ENCODE measurements at places on chromosomes 6 and 20.

GRCh38 chr6:113701552-113702254, 155.4 kb upstream of the MARCKS start:
- DNase-seq, result no peak

DNA sequence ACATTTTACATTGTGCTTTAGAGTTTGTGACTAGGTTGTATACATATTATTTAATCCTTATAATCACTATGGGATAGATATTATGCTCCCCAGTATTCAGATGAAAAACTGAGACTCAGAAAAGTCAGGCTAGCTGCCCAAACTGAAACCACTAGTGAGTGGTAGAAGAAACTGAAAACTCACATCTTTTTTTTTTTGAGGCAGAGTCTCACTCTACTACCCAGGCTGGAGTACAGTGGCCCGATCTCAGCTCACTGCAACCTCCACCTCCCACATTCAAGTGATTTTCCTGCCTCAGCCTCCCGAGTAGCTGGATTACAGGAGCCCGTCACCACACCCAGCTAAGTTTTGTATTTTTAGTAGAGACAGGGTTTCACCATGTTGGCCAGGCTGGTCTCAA, 22.2 kb downstream of the RNF24 start:
- no peak for DNase-seq

DNA sequence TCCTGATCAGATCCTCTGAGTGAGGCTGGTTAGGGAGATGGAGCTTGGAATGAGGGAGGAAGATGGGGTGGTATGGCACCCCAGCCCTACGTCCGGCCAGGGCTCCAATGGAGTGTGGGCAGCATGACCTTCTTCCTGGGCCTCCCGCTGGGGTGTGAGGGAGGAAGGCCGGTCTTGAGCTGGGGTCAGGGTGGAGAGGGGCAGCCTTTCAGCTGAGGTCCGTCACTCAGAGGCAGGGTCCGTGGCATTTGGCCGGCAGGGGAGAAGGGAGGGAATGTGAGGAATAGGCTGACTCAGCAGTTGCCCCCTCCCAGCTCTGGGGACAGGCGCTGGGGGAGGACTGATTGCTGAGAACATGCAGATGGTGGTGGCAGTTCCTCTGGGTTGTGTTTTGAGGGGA, 25.5 kb upstream of the VEGFA start:
- no peak for DNase-seq

- DNase-seq, result no peak
Measured at GRCh38 chr6:116564311-116564710, 7.0 kb upstream of the RWDD1 start.

DNA sequence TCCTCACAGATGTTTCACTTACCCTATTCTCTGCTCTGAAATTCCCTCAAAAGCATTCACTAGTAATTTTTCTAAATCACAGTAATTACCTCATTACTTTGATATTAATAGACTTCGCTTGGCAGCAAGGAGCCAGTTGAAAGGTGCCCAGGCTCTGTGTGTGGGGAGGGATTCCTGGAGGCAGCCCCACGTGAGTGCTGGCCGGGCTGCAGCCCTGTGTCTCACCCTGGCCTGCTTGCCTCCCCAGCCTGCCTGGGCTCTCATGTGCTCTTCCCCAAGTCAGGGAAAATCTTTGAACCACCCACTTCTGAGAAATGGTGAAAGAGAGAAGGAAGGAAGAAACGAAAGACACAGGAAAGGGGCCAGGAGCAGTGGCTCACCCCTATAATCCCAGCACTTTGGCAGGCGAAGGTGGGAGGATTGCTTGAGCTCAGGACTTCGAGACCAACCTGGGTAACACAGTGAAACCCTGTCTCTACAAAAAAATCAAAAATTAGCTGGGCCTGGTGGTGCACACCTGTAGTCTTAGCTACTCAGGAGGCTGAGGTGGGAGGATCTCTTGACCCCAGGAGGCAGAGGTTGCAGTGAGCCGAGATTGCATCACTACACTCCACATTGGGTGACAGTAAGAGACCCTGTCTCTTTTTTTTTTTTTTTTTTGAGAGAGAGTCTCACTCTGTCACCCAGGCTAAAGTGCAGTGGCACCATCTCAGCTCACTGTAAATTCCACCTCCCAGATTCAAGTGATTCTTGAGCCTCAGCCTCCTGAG, 20.0 kb upstream of the SNTA1 start:
- DNase-seq, result no peak

GRCh38 chr20:17590245-17590644, 20.4 kb downstream of the DSTN start:
- no peak for DNase-seq

DNA sequence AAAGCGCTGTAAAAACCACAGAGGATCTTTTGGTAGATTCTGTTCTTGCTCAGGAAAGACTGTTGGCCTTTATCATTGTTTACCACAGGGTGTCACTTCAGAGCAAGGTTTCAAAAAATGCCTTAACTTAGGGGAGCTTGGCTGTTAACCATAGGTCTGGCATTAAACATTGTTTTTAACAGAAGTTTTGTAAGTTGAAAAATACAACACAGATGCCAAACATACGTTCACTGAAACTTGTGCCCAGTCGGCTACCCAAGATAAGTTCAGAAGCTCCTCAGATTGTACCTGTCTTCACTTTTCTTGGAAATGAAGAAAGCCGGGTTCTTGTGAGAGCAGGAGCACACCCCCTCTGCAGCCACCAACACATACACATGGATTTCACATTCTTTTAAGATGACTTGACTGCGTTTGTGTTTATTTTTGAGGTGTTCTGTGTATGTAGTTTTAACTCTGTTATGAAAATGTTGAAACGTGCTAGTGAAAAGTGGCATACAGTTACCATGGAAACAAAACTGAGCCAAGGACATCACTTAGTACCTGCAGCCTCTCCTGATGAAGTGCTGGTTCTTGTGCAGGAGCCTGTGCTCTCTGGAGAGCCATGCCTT, 64.9 kb downstream of the SYCP2L start:
- DNase-seq, result no peak

DNA sequence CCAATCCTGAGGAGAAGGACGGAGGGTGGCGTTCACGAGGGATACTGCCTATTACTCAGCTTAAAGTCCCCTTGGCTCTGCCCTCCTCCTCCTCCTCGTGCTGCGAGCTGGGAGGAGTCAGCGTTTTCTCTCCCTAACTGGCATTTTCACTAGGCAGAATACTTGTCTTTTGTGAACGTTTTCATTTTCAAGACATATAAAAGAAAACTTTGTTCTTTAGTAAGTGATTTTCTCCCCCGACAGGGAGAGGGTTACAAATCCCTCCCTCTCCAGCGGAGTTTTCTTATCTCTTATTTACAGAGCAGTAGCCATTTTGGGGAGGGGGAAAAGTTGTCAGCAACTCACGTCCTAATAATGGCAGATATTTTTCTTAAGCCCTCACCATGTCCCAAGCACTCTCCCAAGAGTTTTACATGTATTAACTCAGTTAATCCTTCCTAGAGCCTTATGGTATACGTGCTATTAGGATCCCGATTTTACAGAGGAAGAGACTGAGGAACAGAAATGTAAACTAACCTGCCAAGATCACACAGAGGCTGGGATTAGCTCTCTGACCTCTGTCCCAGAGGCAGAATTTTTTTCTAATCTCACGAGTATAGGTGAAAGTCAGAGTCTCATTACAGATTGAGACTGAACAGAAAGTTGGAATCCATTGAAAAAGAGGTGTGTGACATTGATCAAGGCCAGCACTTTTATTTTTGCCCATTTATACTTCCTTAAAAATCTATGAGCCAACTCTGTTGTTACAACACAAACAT, 30.0 kb upstream of the ZNF217 start:
- no peak for DNase-seq

GRCh38 chr6:74057326-74057725, 361.3 kb downstream of the CD109 start:
- no peak for DNase-seq

DNA sequence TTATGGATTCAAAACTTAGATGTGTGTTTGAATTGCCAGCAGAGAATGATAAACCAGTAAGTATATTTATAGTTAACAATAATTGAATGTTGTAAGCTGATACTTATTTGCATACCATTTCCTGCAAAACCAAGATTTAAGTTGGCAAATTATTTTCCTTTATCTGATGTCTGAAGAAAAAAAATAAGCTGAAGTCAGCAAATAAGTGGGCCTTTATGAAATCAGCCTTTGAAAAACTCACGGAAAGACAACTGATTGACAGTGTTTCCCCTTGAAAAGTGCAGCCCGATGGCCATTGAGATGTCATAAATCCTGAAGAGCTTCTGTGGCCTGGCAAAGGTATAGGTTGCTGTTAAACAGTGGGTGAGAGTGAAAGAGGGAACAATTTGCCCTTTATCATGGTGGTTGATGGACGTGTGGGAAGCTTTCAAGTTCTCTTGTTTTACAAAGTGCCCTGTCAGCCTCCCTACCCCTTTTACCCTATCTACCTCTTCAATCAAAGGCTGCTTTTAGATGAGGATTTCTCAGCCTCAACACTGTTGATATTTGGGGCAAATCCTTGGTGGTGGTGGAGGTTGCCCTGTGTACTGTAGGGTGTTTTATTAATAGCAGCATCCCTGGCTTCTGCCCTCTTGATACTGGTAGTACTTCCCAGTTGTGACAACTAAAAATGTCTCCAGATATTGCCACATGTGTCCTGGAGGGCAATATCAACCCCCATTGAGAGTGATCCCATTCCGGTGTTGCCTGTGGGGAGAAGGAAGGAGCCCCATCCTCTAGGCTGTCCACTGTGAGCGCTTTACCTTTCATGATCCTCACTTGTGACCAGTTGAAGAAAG, 50.2 kb downstream of the VAPB start:
- DNase-seq, result no peak

- no peak for DNase-seq
Measured at GRCh38 chr6:7165002-7165889, 57.5 kb downstream of the RREB1 start.

DNA sequence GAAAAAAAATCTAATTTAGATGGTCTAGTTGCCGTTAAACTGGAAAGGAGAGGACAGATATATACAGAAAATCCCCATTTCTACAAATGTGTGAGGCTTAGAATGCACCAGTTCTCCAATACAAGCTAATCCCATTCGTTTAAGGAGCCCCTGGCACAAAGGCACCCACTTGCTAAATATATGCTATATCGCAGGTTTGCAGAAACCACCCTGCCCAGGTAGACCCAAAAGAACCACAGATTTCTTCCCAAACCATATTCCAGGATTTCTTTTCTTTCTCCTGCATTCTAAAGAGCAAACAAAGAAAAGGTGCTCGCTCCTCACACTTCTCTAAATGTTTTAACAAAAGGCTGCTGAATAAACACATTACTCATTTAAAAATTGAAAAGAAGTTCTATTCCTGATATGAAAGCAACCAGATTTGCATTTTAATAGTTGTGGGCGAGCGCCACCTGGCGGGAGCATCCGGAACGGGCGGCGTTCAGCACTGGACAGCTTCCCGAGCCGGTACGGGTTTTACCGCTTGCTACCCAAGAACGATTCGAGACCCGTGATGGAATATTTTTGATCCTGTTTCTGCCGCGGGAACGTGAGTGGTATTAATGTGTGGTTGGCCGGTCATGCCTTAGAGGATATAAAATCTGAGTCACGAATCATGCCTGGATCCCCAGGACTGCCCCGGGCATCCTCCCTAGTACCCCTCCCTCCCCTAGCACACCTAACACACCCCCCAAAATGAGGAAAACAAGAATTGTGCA, 2.1 kb downstream of the PTPRT start:
- peak; percentile 64 for DNase-seq

- no peak for DNase-seq
Measured at GRCh38 chr6:17907406-17908229, 79.8 kb downstream of the KIF13A start.

GRCh38 chr20:23061262-23061661, 11.8 kb upstream of the THBD start:
- no peak for DNase-seq

- DNase-seq, result no peak
Measured at GRCh38 chr20:8647961-8648441, 420.9 kb upstream of the PLCB4 start.

GRCh38 chr6:148959008-148959407, 212.2 kb downstream of the UST start:
- no peak for DNase-seq

DNA sequence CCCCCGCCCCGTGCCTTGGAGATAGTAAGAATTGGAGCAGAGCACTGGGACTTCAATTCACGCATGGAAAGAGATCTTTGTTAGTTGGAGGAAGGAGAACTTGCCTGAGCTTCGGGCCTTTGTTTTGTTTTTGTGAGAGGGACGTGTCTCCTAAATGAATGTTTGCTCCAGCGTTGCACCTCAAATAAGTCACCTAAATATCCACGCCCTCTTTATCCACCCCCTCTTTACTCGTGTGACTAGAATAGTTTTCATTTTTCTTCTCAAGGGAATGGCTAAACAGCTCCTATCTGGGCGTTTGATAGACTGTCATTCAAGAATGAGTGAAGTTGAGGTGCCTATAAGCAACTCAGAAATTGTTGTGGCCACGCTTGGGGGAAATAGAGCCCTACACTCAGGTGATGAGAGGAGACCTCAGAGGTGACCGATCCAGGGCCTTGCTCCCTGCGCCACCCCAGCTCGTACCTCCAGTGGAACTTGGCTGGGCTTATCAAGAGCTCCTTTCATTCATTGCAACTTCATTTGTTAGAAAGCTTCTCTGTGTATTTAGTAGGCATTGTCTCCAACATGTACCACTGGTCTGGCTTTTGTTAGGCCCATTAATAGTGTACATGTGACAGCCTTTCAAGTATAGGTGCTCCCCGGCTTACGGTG, 861 bp downstream of the PCMTD2 start:
- no peak for DNase-seq

- no peak for DNase-seq
Measured at GRCh38 chr6:56869346-56869745, 85.6 kb upstream of the BEND6 start.

- DNase-seq, result no peak
Measured at GRCh38 chr6:166281104-166281503, 27.1 kb downstream of the PRR18 start.

DNA sequence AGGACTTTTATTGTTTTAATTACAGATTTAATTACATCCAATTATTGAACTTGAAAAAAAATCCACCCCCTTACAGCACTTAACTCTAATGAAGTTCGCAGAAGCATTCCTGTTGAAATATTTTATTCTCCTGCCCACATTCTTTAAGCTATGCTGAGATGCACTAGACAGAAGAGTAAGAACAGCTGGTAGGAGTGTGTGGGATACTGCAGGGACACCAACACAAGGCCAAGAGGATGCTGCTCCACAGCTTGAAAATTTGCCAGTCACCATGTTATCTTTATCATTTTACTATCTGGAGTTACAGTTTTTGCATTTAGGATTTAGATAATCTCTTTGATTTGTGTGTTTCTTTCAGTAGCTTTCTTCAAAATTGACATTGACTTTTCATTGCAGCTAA, 180.7 kb downstream of the EPHA7 start:
- no peak for DNase-seq

DNA sequence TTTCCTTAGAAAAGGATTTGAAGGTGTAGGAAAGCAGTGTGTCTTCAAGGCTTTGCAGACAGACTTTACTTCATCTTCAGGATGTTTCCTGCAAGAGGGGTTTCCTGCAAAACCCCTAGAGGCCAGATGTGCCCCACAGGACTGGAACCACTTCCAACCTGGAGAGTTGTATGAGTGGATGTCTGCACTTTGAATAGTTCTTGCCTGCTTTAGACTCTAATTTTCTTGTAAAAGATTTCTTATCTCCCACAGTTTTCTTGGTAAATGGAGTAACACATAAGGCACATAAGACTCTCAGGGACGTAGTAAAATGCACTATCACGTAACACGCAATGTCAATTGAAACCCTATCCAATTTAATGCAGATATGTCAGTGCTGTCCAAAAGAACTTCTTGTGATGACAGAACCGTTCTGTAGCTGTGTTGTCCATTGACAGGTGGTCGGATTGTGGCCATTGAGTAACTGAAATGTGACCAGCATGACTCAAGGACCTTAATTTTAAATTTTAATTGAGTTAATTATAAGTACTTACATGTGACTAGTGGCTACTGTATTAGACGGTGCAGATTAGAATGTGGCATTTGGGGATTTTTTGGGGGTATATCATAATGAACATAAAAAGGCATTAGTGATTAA, 118.7 kb downstream of the JARID2 start:
- DNase-seq, result no peak

Data from NCI-H1105 (cell line).